ENCODE measurements at places on chromosomes 13 and 19.

DNA sequence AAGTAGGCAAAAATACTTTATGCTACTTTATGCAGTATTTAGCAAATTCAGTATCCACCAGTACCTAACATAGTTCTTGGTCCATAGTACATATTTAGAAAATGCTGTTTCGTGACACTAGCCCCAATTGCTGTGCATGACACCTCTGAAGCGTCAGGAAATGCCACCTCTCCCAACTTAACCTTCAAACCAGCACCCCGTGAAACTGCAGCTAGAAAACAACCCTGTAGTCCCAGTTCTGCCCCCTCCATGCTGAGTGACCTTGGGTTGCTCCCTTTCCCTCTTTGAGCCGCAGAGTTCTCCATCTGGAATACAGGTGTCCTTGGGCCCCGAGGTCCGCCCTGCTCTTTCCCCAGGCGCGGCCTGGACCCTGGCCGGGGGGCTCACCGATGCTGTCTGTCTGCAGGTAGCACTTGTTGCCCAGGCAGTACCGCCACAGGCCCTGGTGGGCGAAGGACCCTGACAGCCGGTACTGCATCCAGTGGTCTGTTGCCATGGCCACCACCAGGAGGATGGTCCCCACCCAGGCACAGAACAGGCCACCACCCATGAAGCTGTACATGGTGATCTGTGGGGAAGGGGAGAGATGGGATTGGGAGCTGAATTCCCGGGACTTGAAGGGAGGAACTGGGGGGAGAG lies 773 bp downstream of the LIM2 start:
- DNase-seq, result no peak

- peak; percentile 25 for DNase-seq
Observed at GRCh38 chr13:113997845-113998751, 24.2 kb upstream of the C13orf46 start.

- peak; percentile 24 for DNase-seq
Observed at GRCh38 chr13:102484329-102484728, 82.5 kb upstream of the FGF14 start.

- peak; percentile 54 for DNase-seq
Observed at GRCh38 chr19:15252398-15253018, 20.3 kb upstream of the EPHX3 start.

DNA sequence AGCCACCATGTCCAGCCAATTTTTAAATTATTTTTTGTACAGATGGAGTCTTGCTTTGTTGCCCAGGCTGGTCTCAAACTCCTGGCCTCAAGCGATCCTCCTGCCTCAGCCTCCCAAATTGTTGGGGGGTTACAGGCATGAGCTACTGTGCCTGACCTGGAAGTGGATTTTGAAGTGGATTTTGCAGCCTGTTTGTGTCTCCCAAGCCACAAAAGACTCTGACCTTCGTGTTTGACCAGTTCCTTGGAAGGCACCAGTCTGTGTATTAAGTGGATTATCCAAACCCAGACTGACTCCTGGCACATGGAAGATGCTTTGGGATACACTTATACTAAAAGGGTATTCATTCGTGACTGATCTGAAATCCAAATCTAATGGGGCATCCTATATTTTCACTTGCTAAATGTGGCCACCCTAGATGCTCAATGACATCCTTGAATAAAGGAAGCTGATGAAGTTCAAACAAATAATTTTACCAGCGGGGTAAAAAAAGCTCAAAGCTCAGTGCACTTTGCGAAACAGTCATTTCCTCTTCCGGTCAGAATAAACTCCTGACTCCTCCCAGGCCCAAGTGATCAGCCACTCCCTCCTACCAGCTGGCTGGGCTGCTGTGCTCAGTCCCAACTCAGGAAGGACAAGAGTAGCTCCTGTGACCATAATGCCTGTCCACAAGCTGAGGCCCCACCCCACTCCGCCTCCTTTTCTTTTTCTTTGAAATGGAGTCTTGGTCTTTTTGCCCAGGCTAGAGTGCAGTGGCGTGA lies 32.6 kb upstream of the GATAD2A start:
- DNase-seq, result no peak

GRCh38 chr19:45020071-45020470 lies 18.8 kb upstream of the CLASRP start:
- no peak for DNase-seq

- no peak for DNase-seq
Observed at GRCh38 chr19:2488405-2488941, 12.5 kb downstream of the GADD45B start.

DNA sequence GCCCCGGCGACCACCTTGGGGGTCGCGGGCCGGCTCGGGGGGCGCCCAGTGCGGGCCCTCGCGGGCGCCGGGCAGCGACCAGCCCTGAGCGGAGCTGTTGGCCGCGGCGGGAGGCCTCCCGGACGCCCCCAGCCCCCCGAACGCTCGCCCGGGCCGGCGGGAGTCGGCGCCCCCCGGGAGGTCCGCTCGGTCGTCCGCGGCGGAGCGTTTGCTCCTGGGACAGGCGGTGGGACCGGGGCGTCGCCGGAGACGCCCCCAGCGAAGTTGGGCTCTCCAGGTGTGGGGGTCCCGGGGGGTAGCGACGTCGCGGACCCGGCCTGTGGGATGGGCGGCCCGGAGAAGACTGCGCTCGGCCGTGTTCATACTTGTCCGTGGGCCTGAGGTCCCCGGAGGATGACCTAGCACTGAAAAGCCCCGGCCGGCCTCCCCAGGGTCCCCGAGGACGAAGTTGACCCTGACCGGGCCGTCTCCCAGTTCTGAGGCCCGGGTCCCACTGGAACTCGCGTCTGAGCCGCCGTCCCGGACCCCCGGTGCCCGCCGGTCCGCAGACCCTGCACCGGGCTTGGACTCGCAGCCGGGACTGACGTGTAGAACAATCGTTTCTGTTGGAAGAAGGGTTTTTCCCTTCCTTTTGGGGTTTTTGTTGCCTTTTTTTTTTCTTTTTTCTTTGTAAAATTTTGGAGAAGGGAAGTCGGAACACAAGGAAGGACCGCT lies 729 bp downstream of the STK11 start:
- no peak for DNase-seq

DNA sequence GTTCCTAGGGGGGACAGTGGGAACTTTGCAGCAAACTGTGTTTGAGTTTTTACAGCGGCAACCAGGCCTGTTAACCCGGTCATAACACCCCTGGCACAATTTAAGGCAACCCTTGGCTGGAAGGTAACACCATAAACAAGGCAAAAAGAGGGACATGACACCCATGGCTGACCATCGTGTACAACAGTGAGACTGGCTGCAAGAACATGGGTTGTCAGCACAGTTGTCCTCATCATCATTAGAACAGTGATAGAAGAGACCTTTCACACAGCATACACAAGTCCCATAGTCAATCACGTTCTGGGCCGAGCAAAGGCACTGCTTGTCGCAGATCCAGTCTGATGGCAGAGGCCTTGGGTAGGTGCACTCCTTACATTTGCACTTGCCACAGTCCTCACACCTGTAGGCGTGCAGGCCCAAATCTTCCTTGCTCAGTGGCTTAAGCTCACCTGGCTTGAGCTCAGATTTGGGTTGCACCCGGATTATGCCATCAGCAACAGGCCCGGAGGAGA lies 4.1 kb downstream of the SPRY2 start:
- no peak for DNase-seq

DNA sequence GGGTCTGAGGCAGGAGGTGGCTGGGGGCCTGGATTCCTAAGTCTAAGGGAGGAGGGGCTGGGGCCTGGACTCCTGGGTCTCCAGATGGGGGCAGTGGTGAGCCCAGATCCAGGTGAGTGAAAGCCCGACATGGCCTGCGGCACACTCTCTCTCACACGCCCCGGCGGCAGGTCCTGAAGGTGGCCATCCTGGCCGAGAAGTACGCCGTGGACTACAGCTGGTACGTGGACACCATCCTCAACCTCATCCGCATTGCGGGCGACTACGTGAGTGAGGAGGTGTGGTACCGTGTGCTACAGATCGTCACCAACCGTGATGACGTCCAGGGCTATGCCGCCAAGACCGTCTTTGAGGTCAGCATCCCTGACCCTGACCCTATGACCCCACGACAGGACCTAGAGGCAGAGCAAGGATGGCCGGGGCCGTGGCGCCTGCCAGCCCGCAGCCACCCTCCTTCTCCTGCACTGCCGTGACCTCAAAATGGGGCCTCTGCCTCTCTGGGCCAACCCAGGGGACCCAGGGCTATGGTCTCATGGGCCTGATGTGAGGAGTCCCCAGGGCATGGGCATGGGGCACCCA lies 13.2 kb downstream of the FUZ start:
- DNase-seq, result no peak

- peak; percentile 53 for DNase-seq
Observed at GRCh38 chr19:47729799-47730520, 15.4 kb upstream of the NOP53 start.

DNA sequence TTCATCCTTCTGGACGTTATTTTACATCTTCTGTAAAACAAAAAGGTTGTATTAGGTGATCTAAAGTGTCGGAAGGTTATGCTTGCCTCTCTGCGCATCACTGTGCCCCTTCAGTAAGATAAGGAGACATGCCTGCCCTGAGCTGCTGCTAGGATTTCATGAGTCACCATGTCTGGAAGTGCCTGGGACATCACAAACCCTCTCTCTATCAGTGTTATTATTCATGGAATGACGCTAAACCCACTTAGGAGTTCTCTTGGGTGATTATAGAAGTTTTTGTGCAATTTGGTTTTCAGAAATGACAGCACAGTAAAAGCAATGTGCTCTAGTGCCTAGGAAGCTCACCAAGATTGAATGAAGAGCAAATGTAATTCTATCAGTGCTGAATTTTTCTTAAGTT lies 617.7 kb downstream of the DCT start:
- no peak for DNase-seq

DNA sequence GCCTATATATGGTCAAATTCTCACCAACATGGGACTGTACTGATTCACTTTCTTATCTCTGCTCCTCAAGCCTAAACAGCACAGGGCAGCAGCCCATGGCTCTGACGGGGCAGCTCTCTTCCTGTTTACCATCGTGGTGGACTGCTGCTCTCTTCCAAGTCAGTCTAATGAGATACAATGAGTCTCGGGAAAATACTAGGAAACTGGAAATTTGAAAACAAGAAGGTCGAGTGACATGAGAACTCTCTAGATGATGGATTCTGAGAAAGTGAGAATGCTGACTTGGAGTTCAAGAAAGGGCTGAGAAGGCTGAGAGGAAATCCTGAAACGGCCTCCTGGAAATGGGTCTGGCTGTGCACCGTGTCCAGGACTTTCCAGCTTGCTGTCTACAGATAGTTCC lies 122.8 kb upstream of the ARGLU1 start:
- DNase-seq, result no peak

- DNase-seq, result no peak
Observed at GRCh38 chr19:5287066-5287465, 53.5 kb downstream of the PTPRS start.

GRCh38 chr19:38197937-38198704 lies 25.9 kb downstream of the DPF1 start:
- DNase-seq, result peak; percentile 32

DNA sequence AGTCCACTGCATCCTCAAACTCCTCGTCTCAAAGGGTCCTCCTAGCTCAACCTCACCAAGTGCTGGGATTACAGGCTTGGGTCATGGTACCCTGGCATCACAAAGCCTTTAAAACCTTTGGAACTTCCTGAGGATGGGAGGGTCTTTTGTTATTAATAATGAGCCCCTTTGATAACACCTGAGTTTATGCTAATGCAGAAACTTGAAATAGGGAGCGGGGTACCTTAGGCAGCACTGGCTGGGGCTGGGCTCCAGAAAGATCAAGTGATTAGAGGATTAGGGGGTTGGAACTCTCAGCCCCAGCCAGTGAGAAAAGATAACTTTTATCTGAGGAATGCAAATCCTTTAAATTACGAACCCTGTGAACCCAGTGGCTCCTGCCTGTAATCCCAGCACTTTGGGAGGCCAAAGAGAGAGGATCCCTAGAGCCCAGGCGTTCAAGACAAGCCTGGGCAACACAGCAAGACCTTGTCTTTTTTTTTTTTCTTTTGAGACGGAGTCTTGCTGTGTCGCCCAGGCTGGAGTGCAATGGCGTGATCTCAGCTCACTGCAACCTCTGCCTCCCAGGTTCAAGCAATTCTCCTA lies 9.3 kb upstream of the PSPC1 start:
- DNase-seq, result no peak

GRCh38 chr19:28128341-28128740 lies 1084.6 kb downstream of the UQCRFS1 start:
- DNase-seq, result no peak

- DNase-seq, result no peak
Observed at GRCh38 chr19:54462047-54462654, 1.4 kb downstream of the LENG9 start.

DNA sequence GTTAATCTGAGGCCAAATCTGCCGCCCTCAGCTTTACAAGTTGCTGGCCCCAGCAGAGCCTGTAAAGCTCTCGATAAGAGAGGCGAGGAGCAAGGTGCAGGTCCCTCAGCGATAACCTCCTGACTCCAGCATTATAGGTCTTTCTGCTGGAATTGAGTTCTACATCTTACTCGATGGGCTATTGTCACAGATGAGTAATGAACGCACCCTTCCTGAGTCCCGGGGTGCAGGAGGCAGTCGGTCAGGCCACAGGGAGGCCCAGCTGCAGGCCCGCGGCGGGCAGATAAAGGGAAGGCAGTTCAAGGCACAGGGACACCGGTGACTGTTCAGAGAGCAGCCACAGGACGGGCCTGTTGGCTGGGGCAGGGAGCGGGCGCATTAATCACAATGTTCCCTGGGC lies 157.6 kb upstream of the OBI1 start:
- no peak for DNase-seq

GRCh38 chr13:98105929-98106336 lies 37.0 kb upstream of the FARP1 start:
- peak; percentile 92 for DNase-seq

DNA sequence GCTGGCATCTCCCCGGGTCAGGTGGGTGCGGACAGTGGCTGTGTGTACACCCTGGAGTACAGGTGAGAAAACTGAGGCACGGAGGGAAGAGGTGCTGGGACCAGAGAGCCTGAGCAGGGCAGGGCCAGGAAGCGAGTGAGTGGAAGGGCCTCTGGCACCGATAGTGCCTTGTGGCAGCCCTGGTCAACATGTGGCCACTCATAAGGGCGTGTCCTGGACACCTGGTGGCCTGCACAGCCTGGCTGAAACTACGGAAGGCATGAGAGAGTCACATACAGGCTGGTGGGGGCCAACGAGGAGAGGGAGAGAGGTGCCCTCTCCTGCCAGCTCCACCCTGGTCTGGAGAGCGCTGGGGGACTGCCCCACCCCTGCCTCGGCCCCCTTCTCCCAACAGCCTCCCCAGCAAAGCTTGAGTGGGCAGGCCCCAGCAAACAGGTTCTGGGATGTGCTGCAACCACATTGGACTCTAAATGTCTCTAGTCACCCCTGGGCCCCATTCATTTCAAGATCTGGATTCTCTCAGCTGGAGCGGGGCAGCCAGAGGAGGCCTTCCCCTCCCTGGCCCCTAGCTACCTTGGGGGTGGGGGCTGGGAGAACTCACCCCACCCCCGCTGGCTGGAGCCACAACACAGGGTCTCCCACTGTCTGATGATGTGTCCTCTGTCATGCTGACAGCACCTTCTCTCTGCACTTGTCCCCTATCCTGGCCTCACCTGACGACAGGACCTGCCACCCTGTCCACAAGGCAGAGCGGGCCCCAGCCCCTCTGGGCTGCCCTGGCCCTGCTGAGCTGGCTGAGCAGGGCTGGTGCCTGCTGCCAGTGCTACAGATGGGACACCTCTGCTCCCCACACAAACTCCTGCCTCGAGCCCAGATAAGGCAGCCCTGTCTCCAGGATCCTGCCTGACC lies 5.8 kb downstream of the CBARP start:
- no peak for DNase-seq

Measured in NCI-H2171 treated with DMSO at 0.1 percent for 48 hours (cell line).